Stromal cell of bone marrow (primary cell): ENCODE measurements at places on chromosomes 12 and 14.

DNA sequence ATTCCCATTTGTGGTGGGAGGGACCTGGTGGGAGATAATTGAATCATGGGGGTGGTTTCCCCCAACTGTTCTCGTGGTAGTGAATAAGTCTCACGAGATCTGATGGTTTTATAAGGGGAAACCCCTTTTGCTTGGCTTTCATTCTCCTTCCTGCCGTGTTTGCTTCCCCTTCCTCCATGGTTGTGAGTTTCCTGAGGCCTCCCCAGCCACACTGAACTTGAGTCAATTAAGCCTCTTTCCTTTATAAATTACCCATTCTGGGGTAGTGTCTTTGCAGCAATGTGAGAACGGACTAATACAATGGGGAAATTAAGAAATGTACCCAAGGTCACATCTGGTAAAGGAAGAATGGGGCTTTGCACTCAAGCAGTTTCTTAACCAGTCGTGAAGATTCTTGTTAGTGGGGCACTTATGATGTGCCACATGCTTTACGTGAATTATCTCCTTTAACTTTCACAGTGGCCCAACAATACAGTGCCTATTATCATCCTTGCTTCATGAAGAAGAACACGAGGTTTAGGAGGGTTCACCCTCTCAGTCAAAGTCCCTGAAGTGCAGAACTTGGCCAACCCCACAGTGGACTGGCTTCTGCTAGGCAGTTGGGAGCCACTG is 234.3 kb downstream of the EFCAB11 start:
- no peak for DNase-seq

DNA sequence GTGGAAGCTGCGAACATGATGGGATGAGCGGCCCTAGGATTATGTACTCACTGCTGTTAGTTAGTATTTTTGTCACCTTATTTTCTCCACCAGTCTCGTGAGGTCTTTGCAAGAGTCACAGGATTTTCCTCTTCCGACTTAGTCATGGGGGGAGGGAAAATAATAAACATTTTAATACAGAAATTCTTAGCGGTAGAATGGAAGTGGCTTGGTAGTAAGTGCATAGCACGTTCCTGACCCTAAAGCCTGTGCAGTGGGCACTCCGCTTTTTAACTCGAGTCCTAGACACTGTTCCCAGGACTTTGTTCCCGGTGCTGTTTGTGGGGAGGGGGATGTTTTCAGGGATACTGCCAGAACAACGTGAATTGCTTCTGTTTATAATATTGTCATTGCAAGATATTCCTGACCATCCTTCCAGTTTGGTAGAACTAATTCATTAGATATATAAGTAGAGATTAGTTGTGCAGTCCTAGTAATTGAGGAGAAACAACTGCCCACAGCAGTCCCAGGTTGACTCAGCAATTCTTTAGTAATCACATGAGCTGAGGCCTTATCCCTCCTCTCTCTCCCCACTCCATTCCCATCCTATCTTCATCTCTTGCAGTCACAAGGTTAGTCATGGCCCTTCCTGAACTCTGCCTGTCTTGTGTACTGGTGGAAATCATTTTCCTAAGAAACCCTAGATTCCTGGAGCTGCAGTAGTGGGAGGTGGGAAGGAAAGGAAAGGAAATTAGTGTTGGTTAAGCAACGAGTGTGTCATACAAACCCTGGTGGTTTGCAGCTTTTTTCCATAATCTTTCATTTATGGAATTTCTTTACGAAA is 799 bp downstream of the SLC38A6 start:
- peak; percentile 85 for DNase-seq

- peak; percentile 89 for DNase-seq
Measured at GRCh38 chr12:15757553-15758255, 31.5 kb downstream of the EPS8 start.

- no peak for DNase-seq
Measured at GRCh38 chr12:69131077-69131476, 108.3 kb upstream of the CPSF6 start.

GRCh38 chr12:13390381-13390861 is 193.9 kb downstream of the EMP1 start:
- DNase-seq: peak; percentile 72

DNA sequence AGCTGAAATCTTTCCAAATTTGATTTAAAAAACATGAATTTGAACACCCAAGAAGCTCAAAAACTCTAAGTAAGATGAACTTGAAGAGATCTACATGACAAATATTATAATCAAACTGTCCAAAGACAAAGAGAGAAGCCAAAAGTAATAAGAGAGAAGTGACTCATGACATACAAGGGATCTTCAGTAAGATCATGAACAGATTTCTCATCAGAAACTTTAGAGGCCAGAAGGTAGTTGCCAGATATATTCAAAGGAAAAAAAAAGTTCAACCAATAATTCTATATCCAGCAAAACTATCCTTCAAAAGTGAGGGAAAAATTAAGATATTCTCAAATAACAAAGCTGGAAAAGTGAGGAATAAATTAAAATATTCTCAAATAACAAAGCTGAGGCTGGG is 35.1 kb upstream of the MMP19 start:
- no peak for DNase-seq

- no peak for DNase-seq
Measured at GRCh38 chr14:63671987-63672386, 30.3 kb upstream of the WDR89 start.

- DNase-seq: no peak
Measured at GRCh38 chr14:57582746-57583145, 89.1 kb upstream of the CCDC198 start.

GRCh38 chr12:68866950-68867349 is 59.0 kb downstream of the MDM2 start:
- no peak for DNase-seq

DNA sequence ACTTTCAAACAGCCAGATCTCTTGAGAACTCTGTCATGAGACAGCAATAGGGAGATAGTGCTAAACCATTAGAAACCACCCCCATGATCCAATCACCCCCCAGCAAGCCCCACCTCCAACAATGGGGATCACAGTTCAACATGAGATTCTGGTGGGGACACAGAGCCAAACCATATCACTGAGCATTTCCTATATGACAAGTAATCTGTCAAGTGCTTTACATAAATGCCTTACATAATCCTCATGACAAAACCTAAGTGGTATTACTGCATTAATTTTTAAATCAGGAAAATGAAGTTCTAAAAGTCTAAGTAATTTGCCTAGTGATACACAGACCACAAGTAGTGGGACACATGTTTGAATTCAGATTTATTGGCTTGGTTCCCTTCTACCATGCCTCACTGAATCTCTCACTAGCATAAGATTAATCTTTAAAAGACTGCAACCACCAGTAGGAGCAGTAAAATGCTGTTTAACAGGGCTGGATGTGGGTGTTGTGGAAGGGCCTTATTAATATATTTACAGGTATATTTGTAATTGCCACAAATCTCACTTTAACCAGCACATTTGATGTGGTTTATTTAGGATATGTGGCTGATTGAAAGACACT is 323.1 kb upstream of the FBXO33 start:
- no peak for DNase-seq
